ENCODE measurements at places on chromosomes 12 and 14. TPM values are rescaled to one million over a fixed set of nuclear protein-coding genes. Genes with fewer than 3 reads are reported as not detected.

Gene EFS
- not detected for total RNA-seq

Gene IFNG-AS1
- 2.7 TPM for total RNA-seq

Gene CIDEB
- 6.8 TPM for total RNA-seq

Gene NGB
- not detected for total RNA-seq

Gene CMKLR1
- total RNA-seq, result 0.26 TPM

Gene NKX2-1
- not detected for total RNA-seq

Gene OAS2
- 59.2 TPM for total RNA-seq

Gene TSPAN19
- total RNA-seq, result not detected

Gene HOXC13
- not detected for total RNA-seq

Gene SBNO1
- 44.8 TPM for total RNA-seq

Gene SYCP3
- 2.4 TPM for total RNA-seq

Gene SPIC
- not detected for total RNA-seq

Gene CFAP251
- total RNA-seq, result 2.9 TPM

DNA sequence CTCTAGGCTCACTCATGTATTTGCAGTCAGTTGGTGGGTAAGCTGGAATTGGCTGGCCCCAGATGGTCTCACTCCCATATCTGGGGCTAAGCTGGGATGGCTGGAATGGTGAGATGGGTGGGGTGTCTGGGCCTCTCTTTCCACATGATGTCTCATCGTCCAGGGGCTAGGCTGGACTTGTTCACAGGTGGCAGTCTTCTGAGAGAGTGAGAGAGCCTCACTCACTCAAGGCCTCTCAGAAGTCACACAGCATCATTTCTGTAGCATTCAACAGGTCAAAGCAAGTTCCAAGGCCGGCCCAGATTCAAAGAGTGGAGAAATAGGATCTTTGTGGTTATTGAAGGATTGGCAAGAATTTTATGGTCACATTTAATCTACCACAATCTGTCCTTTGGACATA is 102.7 kb downstream of the UNC79 start:
- no peak for DNase-seq

DNA sequence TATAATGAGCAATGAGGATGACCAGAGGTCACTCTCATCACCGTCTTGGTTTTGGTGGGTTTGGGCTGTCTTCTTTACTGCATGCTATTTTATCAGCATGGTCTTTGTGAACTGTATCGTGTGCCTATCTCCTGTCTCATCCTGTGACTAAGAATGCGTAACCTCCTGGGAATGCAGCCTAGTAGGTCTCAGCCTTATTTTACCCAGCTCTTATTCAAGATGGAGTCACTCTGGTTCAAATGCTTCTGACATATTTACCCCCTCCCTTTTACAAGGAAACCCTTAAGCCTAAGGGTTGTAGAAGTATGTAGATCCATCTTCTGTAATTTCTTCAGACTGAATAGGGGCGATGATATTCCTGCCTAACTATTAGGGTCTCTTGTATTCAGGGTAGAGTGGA is 8.4 kb downstream of the IFI27L1 start:
- DNase-seq, result no peak

DNA sequence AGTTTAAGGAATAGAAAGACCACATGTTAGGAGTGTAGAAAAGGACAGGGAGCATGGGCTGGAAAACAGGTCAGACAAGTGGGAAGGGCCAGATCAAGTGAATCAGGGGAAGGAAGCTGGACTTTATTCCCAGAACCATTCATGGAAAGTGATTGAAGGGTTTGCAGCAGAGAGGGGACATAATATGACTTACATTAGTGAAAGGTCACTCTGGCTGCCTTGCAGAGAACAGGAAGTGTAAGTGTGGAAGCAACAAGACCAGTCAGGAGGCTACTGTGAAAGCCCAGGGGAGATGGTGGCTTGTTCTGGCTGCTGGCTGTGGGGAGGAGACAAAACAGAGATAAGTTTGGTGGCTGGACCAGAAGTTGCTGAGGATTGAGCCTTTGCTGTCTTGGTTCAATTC is 69.1 kb downstream of the VCPKMT start:
- no peak for DNase-seq

DNA sequence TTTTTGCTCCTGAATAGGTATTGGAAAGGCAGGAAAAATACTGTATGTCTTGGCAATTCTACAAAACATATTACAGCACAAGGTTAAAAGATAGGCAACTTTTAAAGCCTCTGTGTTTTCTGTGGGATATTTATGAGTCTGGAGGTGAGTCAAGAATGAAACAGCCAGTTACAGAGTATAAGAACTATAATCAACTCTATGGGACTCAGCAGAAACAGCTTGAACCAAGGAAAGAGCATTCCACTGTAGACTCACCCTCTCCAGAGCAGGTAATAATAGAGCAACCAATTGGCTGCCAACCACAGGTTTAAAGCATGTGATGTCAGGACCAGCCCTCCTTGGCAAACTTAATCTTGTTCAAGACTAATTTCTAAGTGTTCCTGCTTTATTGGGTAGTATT is 100.5 kb upstream of the MDM1 start:
- no peak for DNase-seq

DNA sequence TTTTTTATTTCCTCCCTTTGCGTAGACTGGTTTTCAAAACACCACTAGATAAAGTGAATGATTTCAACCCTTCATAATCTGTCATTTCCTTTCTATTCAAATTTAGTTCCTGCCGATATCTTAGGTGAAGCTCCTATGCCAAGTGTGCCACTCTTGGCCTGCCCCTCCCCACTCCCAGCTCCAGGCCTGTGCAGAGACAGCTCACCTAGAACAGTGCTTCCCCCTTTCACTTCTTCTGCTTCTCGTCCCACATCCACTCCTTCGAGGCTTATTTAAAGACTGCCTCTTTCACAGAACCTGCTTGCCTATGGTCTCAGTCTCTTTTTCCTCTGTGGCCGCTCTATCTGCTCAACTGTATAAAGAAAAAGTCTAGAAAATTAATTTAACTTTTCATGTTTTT is 473.8 kb downstream of the RAD51B start:
- no peak for DNase-seq

DNA sequence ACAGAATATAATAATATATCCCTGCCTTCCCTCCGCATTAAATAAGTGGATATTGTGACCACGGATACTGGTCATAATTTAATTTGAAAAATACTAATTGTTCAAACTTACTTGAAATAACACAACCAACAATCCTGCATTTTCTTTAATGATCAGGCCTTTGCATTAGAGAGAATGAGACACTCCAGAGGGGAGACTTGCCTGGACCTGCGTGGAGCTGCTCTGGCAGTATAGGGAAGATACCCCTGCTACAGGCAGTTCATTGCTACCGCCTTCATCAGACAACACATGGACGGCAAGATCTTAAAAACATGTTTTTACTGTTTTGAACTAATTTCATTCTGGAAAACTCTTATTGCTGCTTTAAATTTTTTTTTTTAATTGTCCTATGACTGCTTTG is 211.0 kb upstream of the FAR2 start:
- DNase-seq, result no peak

GRCh38 chr14:101006008-101006407 is 102.5 kb upstream of the RTL1 start:
- no peak for DNase-seq

- DNase-seq, result no peak
Observed at GRCh38 chr14:63952933-63953437, 100.2 kb downstream of the SYNE2 start.

GRCh38 chr14:69034612-69035262 is 55.6 kb upstream of the ACTN1 start:
- no peak for DNase-seq

DNA sequence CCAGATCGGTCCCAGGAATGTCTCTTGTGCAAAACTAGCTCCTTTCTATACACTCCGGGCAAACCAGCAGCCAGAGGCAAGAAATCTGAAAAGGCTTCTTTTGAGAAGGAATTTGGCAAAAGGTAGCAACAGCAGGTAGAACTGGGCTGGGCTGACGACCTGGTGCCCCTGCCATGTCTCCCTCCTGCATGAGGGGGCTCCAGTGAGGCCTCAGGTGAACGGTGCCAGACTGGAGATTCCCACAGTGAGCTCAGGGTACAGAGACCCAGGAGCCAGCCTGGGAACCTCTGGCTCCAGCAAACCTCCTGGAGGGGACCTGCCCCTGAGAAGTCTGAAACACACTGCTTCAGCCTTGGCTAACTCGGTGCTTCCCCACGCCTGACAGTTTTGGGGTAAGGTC is 10.8 kb downstream of the ITPK1 start:
- DNase-seq, result no peak

GRCh38 chr14:67131691-67132090 is 57.5 kb upstream of the GARIN2 start:
- no peak for DNase-seq

DNA sequence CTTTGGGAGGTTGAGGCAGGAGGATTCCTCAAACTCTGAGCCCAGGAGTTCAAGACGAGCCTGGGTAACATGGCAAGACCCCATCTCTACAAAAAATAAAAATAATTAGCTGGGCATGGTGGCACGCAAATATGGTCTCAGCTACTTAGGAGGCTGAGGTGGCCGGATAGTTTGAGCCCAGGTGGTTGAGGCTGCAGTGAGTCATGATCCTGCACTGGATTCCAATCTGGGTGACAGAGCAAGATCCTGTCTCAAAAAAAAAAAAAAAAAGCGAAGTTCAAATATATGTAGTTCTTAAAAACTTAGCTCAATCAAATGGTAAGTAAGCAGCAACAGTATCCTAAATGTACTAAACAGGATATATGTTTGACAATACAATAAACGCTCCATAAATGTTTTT is 85.5 kb upstream of the SSTR1 start:
- no peak for DNase-seq

DNA sequence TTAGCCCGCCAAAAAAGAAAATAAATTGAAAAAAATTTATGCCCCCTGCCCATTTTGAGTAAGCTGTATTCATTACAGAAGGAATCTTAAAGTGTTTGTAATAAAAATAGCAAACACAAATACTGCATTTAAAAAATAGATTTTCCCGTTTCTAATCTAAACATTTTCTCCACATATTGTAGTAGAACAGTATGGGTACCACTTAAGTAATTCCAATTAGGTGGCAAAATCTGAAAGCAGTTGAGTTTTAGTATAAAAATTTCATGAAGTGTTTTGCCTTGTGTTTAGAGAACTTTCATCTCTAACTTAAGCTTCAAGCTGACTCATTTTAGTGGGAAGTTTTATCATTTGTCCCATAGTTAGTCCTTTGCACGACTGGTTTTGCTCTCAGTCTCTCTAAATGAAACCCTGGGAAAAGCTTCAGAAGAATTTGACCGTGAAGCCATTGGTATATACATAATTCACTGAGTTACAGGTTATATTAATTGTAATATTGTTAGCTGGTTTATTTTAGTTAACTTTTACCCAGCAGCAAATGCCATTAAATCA is 214.6 kb downstream of the ERC1 start:
- DNase-seq, result no peak

- DNase-seq, result no peak
Observed at GRCh38 chr12:27456618-27457017, 10.1 kb downstream of the SMCO2 start.

- no peak for DNase-seq
Observed at GRCh38 chr12:9094512-9095206, 21.1 kb downstream of the A2M start.

DNA sequence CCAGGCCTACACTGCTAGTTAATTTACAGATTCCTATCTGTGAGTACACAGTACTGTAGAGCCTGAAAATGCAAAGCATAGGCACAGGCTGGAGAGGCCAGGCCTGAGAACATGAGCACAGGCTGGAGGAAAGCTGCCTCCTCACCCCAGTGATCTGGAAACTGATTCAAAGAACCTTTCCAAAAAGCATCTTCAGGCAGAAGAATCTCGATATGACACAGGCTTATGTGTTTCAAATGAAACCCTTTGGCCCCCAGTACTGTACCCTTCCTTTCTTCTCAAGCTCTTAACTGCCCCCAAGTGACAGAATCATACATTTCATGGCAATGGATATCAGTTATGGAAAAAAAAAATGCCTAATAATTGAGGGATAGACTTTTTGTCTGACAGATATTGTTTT is 122.0 kb downstream of the KCNC2 start:
- no peak for DNase-seq

DNA sequence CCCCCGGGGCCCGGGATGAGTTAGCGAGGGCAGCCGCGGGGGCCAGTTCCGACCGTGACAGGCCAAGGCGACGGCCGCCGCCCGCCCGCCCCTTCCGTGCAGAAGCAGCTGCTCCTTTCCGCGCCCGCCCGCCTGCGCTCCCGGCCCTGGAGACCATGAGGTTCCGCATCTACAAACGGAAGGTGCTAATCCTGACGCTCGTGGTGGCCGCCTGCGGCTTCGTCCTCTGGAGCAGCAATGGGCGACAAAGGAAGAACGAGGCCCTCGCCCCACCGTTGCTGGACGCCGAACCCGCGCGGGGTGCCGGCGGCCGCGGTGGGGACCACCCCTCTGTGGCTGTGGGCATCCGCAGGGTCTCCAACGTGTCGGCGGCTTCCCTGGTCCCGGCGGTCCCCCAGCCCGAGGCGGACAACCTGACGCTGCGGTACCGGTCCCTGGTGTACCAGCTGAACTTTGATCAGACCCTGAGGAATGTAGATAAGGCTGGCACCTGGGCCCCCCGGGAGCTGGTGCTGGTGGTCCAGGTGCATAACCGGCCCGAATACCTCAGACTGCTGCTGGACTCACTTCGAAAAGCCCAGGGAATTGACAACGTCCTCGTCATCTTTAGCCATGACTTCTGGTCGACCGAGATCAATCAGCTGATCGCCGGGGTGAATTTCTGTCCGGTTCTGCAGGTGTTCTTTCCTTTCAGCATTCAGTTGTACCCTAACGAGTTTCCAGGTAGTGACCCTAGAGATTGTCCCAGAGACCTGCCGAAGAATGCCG is 699 bp downstream of the MGAT2 start:
- peak; percentile 78 for DNase-seq

DNA sequence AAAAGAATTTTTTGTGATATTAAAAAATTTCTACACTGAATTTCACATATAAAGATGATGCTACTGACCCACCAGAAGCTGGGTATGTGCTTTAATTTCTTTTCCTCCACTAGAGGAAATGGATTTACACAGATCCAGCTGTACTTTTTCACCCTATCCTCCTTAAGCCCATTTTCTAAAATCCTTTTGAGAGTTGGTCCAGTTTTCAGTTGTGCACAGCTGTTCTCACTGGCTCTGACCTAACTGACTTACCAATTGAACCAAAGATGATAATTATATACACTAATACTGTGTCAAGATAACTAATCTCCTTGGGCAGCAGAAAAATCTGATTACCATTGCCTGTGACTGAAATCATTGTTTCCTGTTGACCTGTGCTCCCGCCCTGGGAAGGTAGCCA is 108.5 kb downstream of the ZFC3H1 start:
- DNase-seq, result no peak

DNA sequence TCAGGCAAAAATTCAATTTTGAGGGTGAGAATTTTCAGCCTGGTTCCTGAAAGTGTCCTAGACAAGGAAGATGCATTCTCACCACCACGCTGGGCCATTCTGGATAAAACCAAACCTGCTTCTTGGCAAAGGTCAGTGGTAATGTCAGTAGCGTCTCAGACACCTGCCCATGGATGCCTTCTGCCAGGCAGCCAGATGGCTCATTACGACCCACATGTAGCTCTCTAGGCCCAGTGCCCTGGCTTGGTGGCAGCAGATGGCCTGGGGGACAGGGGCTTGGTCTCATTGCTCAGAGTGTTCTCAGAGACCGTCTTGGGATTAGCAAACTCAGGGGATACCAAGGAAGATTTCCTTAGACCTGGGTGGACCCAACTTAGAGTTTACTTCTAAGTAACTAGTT is 105.1 kb downstream of the ARF6 start:
- DNase-seq, result no peak

Measured in natural killer cell treated with Interleukin-12 subunit alpha and Interleukin-12 subunit beta and Interleukin-15 and Interleukin-18, amount 100 ng/mL, for 72 hours (primary cell).